ENCODE measurements at places on chromosomes 13 and 19.

- H3K4me1 ChIP-seq, result peaks cover 16% of the 10 kb centered on the region
- H3K36me3 ChIP-seq, result no peaks in the 10 kb centered on the region
- H3K27ac ChIP-seq, result peak overlapping the region; percentile 99
- peak; percentile 91 for DNase-seq
- H3K27me3 ChIP-seq, result no peaks in the 10 kb centered on the region
Measured at GRCh38 chr19:48319647-48320541, 5.5 kb upstream of the EMP3 start.

DNA sequence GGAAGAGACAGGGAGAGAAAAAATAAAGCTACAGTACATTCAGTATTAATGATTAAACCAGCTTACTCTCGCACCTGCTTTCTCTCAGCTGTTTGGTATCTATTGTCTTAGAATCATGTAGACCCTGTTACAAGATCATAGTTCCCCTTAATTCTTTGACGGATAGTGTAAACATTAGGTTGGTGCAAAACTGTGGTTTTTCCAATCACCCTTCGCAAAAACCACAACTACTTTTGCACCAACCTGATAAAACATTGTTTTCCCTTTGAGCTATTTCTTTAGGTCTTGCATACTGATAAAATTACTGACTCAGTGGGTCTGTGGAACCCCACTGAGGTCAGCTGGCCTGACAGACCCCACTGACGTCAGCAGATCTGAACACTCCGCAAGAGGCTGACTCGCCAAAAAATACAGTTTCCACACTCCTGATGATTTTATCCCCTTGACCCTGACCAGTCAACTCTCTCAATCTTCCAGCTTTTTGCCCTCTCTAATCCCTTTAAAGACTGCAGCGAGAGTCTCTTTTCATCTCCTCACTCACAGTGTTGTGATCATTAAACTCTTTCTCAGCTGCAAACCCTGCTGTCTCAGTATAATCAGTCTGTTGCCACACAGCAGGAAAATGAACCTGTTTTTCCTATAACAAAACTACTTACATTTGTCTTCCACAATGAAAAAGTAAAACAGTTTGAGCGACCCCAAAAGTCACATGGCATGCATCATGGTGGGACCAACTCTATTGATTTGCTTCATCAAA, 123.9 kb downstream of the SLITRK6 start:
- no peak overlapping the region for H3K4me3 ChIP-seq
- DNase-seq, result no peak
- H3K4me1 ChIP-seq, result no peaks in the 10 kb centered on the region
- H3K27ac ChIP-seq, result no peak overlapping the region
- H3K36me3 ChIP-seq, result no peaks in the 10 kb centered on the region
- no peaks in the 10 kb centered on the region for H3K27me3 ChIP-seq

DNA sequence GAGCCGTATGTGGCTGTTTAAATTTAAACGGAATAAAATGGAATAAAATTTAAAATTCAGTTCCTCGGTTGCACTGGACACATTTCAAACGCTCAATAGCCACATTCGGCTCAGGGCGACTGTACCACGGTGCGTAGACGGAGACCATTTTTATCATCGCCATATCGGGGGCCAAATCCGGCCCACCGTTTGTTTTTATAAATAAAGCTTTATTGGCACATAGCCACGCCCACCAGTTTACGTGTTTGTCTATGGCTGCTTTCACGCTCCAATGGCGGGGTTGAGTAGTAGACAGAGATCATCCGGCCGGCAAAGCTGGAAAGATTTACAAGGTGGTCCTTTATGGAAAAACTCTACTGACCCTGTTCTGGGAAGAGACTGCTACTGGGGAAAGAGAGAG, 33.0 kb downstream of the PTPRS start:
- H3K4me3 ChIP-seq, result no peak overlapping the region
- no peaks in the 10 kb centered on the region for H3K27me3 ChIP-seq
- H3K36me3 ChIP-seq, result no peaks in the 10 kb centered on the region

- no peak for DNase-seq
- no peaks in the 10 kb centered on the region for H3K36me3 ChIP-seq
- no peak overlapping the region for H3K27ac ChIP-seq
- peaks cover 12% of the 10 kb centered on the region for H3K4me1 ChIP-seq
- H3K27me3 ChIP-seq, result no peaks in the 10 kb centered on the region
Measured at GRCh38 chr13:20499986-20500385, 25.7 kb downstream of the CRYL1 start.

GRCh38 chr13:94233837-94234236, 245.6 kb downstream of the DCT start:
- H3K4me3 ChIP-seq, result no peak overlapping the region
- H3K27me3 ChIP-seq, result no peaks in the 10 kb centered on the region
- no peaks in the 10 kb centered on the region for H3K4me1 ChIP-seq
- H3K27ac ChIP-seq, result no peak overlapping the region
- H3K36me3 ChIP-seq, result no peaks in the 10 kb centered on the region
